ENCODE measurements at places on chromosomes 2 and 18. TPM values are rescaled to one million over a fixed set of nuclear protein-coding genes. Genes with fewer than 3 reads are reported as not detected.

Gene SPP2
- not detected for total RNA-seq

Gene FOXD4L1
- not detected for total RNA-seq

Gene DPY30
- total RNA-seq, result 178 TPM

Gene STAT4
- 0.55 TPM for total RNA-seq

- no peak for DNase-seq
These were observed 138.4 kb downstream of the EIPR1 start for GRCh38 chr2:3238951-3239841.

Gene EGR4
- total RNA-seq, result not detected

DNA sequence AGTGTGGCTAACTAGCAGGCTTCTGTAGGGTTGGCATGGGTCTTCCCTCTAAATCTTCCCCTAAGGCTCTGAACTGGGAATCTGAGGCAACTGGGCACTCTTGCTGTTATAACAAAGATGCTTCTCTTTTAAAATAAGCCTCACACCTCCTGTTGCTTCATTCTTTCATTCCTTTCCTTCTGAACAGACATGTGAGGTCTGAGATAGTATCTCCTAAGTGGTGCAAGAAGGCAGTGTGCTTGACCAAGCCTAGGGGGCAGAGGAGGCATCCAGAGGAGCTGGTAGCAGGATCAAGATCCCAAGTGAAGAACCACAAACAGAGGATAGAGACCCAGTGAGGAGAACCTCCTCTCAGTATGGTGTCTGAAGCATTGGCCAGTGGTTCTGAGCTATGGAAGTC lies 90.9 kb downstream of the TTC27 start:
- no peak for DNase-seq

GRCh38 chr18:9969247-9969646 lies 55.4 kb downstream of the VAPA start:
- no peak for DNase-seq

DNA sequence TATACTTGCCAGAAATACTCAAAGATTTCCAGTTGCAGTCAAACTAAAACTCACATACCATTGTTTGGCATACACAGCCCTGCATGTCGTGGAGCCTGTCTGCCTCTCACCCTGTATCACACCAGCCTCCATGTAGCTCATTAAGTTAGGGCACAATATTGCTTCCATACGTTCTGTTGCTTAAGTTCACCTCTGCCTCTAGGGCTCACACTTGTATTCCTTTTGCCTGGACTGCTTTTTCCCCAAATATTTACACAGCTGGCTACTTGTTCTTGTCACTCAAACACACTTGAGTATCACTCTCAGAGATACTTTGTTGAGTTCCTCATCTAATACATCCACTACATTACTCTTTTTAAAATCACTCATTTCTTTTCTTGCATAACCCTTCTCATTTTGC lies 83.1 kb downstream of the PTH2R start:
- DNase-seq, result no peak

Measured in A172 (cell line).